ENCODE measurements at places on chromosomes 1 and 21.

DNA sequence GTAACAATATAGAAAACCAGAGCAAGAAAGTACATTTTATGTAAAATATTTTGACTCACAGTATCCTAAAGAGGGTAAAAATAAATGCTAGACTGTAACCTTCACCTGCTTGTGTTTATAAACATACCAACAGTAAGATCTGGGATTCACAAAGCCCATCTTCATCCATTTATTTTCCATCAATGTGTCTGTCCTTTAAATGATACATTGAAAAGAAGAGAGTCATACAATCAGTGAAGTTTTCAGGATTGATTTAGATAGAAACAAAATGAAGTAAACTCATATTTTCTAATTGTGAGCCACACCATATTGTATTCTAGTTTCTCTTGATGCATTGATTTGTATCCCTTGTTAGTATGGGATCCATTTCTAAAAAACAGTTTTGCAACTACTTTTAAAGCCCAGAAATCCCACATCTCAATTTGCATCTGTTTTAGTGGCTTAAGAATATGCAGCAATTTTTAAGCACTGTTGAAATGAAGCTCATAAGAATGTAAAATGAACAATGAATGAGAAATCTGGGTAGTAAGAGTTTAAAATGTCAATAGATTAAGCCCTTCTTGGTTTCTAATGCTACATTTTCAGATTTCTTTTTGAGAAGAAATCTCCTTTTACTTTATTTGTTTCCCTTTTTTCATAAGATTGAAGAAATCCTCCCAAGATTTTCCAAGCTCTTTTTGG lies 548.1 kb upstream of the ADGRL2 start:
- no peak for DNase-seq

- no peak for DNase-seq
Observed at GRCh38 chr1:171506525-171507304, 21.4 kb downstream of the PRRC2C start.

- DNase-seq: no peak
Observed at GRCh38 chr1:98468111-98468717, 193.3 kb upstream of the SNX7 start.

GRCh38 chr1:55225228-55225627 lies 10.1 kb upstream of the USP24 start:
- no peak for DNase-seq

DNA sequence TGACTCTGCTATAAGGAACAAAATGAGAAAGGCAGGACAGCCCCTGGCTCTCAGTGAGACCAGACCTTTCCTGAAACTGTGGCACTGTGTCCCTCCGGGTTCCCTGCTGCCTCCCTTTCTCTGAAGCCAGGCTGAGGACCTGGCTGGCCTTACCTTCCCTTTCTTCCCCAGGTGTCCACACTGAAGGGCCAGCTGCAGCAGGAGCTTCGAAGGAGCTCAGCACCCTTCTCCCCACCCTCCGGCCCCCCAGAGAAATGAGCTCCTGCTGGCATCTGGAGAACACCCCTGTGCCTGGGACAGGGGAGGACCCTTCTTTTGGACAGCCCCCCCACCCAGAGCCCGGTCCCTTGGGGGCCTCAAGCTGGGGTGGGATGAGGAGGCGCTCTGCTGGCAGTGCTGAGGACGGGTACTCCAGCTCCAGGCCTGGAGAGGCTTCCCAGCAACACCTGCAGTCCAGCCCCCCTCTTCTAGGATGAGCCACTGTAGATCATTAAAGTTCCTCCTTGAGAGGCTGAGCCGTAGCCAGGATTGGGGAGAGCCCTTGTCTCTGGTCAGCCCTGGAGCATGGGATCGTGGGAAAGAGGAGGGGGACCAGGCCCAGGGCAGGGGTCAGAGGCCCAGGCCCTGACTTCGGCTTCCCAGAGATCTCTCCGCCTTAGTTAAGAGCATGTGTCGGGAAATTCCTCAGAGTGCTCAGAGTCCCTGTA lies 8.1 kb downstream of the MFAP2 start:
- DNase-seq: no peak

DNA sequence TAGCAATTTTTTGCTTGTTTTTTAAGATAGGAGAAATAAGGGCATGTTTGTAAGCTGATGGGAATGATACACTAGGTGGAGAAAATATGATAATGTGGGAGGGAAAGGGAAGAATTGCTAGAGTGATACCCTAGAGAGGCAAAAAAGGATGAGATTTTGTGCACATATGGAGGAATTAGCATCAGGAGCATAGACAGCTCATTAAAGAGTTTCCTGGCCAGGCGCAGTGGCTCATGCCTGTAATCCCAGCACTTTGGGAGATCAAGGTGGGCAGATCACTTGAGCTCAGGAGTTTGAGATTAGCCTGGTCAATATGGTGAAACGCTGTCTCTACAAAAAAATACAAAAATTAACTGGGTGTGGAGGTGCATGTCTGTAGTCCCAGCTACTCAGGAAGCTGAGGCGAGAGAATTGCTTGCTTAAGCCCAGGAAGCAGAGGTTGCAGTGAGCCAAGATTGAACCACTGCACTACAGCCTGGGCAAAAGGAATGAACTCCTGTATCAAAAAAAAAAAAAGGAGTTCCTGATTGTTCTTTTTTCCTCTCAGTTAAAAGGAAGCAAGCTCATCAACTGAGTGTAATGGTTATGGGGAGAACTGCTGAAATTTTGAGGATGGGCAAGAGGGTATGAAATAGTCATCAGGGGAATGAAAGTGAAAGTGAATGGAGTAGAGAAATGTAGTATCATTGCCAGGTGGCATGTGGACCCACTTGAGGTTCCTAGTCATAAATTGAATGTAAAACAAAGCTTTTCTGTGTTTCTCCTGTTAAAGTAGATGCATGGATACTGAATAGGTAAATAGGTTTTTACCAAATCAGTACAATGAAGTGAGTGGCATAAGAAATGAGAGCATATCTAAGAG lies 35.5 kb downstream of the SH3GLB1 start:
- no peak for DNase-seq

Measured in stimulated activated CD4-positive, alpha-beta T cell treated with anti-CD3 and anti-CD28 coated beads, TNF-alpha, amount 100 ng/mL, for 1 hour (primary cell).